ENCODE measurements at places on chromosomes 6 and 20. TPM values are rescaled to one million over a fixed set of nuclear protein-coding genes. Genes with fewer than 3 reads are reported as not detected.

- DNase-seq = peak; percentile 19
Measured at GRCh38 chr20:2254333-2254732, 41.5 kb upstream of the TGM3 start.

- DNase-seq = no peak
Measured at GRCh38 chr6:75180864-75181263, 25.0 kb downstream of the COL12A1 start.

GRCh38 chr20:63602321-63602720 is 24.6 kb downstream of the GMEB2 start:
- DNase-seq = no peak

DNA sequence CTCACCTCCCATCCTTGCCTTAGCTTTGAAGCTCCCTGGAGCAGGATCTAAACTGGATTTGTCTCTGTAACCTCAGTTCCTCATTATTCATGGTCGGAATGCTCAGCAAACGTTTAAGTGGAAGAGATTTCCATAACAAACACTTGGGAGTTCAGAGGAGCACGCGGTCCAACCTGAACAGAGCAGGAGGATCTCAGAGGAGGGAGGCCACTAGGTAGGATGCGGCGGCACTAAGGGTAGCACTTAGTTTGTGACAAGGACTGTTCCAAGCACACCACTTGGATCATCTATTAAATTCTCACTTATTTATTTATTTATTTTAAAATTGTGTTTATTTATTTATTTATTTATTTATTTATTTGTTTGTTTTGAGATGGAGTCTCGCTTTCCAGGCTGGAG is 13.3 kb upstream of the CCN5 start:
- no peak for DNase-seq

PTCHD4 gene
- 0.38 TPM for total RNA-seq

BIRC7 gene
- total RNA-seq = not detected

NKX2-4 gene
- total RNA-seq = not detected

MSH5 gene
- 6.1 TPM for total RNA-seq

Measured in A172 (cell line).